Stomach (tissue), 19 donors: ENCODE measurements at places on chromosomes 3 and 15. TPM values are rescaled to one million over a fixed set of nuclear protein-coding genes. Genes with fewer than 3 reads are reported as not detected.
A peak's percentile ranks its signal among the peaks of the same experiment; 100 is the strongest.

DNA sequence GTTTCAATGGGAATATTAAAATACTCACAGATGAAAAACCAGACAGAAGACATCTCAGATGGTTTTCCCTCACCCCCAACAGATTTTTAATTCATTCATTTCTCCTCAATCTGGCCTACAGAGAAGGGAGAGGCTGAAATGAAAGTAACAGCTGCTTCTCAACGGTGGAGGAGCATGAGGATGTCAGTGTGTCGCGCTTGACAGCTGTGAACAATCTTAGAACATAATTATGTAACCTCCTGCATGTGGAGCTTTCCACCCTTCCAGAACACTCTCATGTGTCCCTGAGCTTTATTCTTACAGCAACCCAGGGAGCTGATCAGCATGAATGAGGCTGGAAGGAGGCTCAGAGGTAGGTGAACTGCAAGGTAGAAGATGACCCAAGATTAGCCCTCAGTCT lies 52.7 kb downstream of the MB21D2 start:
- no peaks in the 10 kb centered on the region for H3K36me3 ChIP-seq
- H3K27me3 ChIP-seq: no peaks in the 10 kb centered on the region
- H3K4me3 ChIP-seq: no peak overlapping the region
- peak; percentile 64 for DNase-seq

DNA sequence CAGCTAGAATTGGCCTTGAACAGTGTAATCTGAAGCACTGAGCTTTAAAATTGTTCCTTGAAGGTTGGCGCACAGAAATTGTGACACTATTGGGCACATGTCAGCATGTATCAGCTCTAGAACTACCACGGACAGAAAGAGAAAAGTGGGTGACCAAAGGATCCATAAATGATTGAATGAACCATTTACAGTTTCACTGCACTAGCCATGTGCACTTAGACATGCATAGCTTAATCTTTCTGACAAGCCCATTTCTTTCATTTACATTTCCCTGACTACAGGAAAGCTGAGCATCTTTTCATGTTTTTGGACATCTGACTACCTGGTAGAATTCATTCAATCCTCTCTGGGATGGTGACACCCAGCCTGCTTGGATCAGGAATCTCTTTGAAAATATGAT lies 36.2 kb downstream of the NUDT16 start:
- no peak for DNase-seq
- no peaks in the 10 kb centered on the region for H3K27me3 ChIP-seq
- H3K4me3 ChIP-seq: no peak overlapping the region

GRCh38 chr15:32889214-32889613 lies 171.4 kb downstream of the GREM1 start:
- H3K27ac ChIP-seq: no peak overlapping the region
- DNase-seq: no peak
- peaks cover 6% of the 10 kb centered on the region for H3K36me3 ChIP-seq
- no peaks in the 10 kb centered on the region for H3K27me3 ChIP-seq

DNA sequence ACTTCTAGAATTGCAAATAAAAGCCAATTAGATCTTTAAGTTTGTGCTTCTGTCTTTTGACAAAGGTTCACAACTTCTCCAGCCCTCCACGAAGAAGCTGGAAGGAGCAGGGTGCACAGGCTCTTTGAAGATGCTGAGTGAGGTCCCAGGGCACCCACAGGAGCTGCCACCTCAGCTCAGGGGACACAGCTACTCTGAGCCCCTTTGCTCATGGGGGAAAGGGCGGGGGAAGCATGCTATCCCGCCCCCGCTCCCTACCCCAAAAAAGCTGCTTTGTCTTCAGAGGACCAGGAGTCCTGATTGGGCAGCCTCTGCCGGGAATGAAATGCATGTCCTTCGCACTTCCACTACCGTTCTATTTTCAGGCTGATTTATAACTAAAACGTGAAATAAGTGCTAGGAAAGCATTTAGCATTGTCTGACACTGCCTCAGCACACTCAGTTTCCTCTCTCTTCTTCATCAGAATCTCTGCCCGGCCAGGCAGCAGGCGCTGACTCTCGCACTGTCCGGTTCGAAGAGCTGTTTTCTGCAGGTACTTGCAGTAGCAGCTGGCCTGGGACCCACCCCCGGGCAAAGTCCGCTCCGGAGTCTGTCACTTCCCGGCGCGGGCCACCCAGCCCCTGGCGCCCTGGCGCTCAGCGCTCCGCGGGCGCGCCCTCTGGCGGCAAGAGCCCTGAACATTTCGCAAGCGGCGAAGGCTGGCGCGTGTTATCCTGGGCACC lies 45.5 kb upstream of the KLHL25 start:
- H3K36me3 ChIP-seq: no peaks in the 10 kb centered on the region
- peak overlapping the region; percentile 86 for H3K27ac ChIP-seq
- H3K27me3 ChIP-seq: no peaks in the 10 kb centered on the region
- DNase-seq: peak; percentile 96
- peak overlapping the region; percentile 28 for H3K4me3 ChIP-seq

- peak overlapping the region; percentile 62 for H3K4me3 ChIP-seq
- no peak for DNase-seq
- H3K27me3 ChIP-seq: peaks cover 4% of the 10 kb centered on the region
- H3K4me1 ChIP-seq: peaks cover 39% of the 10 kb centered on the region
- H3K27ac ChIP-seq: peak overlapping the region; percentile 47
Observed at GRCh38 chr15:41510728-41511127, 2.9 kb downstream of the LTK start.

- H3K36me3 ChIP-seq: no peaks in the 10 kb centered on the region
- H3K4me3 ChIP-seq: no peak overlapping the region
- H3K27ac ChIP-seq: no peak overlapping the region
- H3K4me1 ChIP-seq: no peaks in the 10 kb centered on the region
- DNase-seq: peak; percentile 64
- no peaks in the 10 kb centered on the region for H3K27me3 ChIP-seq
Observed at GRCh38 chr15:58212909-58213526, 74.8 kb downstream of the AQP9 start.

GRCh38 chr3:159480046-159480445 lies 508.6 kb upstream of the IL12A start:
- H3K27me3 ChIP-seq: no peaks in the 10 kb centered on the region
- no peaks in the 10 kb centered on the region for H3K36me3 ChIP-seq
- DNase-seq: no peak
- H3K4me3 ChIP-seq: no peak overlapping the region
- no peaks in the 10 kb centered on the region for H3K4me1 ChIP-seq
- no peak overlapping the region for H3K27ac ChIP-seq

DNA sequence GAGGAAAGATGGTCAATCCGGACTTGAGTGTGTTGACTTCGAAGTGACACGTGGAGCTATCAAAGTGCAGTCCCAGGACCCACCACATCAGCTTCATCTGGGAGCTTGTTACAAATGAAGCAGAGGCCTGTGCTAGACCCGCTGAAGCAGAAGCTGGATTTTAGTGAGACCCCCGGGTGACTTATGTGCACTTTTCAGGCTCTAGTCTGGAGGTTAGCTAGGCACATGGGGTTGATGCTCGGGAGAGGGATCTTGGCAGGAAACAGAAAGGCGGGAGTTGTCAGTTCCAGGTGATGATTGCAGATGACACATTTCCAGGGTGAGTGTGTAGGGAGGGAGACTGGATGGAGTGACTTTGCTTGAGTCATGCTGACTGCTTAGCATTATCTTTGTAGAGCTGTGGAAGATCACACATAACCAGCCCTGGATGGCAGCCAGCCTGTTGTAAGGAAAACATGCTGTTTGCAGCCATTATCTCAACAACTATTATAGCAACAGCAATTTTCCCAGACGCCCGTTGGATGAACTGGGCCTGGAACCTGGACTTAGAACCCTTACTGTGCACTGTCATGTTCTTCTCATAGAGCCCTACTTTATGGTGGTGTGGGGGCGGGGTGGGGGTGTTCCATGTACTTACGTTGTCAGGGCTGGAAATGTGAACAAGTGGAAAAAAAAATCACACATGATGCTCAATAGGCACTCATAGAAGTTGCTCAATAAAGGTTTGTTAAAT lies 122.4 kb downstream of the THSD4 start:
- no peak overlapping the region for H3K27ac ChIP-seq
- no peaks in the 10 kb centered on the region for H3K27me3 ChIP-seq
- no peaks in the 10 kb centered on the region for H3K36me3 ChIP-seq
- DNase-seq: peak; percentile 65
- H3K4me1 ChIP-seq: no peaks in the 10 kb centered on the region
- no peak overlapping the region for H3K4me3 ChIP-seq

GRCh38 chr15:71526060-71526820 lies 284.1 kb upstream of the NR2E3 start:
- no peak overlapping the region for H3K27ac ChIP-seq
- peaks cover 26% of the 10 kb centered on the region for H3K4me1 ChIP-seq
- no peak overlapping the region for H3K4me3 ChIP-seq
- no peaks in the 10 kb centered on the region for H3K27me3 ChIP-seq
- DNase-seq: peak; percentile 43

GRCh38 chr3:60048447-60048848 lies 998.6 kb upstream of the CFAP20DC start:
- no peak overlapping the region for H3K27ac ChIP-seq
- no peak for DNase-seq
- H3K4me3 ChIP-seq: no peak overlapping the region
- H3K36me3 ChIP-seq: no peaks in the 10 kb centered on the region
- H3K27me3 ChIP-seq: no peaks in the 10 kb centered on the region

- H3K4me3 ChIP-seq: no peak overlapping the region
- no peaks in the 10 kb centered on the region for H3K27me3 ChIP-seq
- no peaks in the 10 kb centered on the region for H3K4me1 ChIP-seq
- H3K36me3 ChIP-seq: no peaks in the 10 kb centered on the region
- H3K27ac ChIP-seq: no peak overlapping the region
- DNase-seq: no peak
Observed at GRCh38 chr3:157225001-157225400, 65.1 kb upstream of the CCNL1 start.

Gene PROS1
- 37.5 TPM for total RNA-seq

Gene CORO2B
- total RNA-seq: 0.89 TPM

Gene QARS1
- 217 TPM for total RNA-seq

Gene MEGF11
- not detected for total RNA-seq

Gene WNT7A
- not detected for total RNA-seq

Gene DPH6
- total RNA-seq: 32.5 TPM

Gene CLK3
- total RNA-seq: 120 TPM
